ENCODE measurements at places on chromosomes 7 and 10.

DNA sequence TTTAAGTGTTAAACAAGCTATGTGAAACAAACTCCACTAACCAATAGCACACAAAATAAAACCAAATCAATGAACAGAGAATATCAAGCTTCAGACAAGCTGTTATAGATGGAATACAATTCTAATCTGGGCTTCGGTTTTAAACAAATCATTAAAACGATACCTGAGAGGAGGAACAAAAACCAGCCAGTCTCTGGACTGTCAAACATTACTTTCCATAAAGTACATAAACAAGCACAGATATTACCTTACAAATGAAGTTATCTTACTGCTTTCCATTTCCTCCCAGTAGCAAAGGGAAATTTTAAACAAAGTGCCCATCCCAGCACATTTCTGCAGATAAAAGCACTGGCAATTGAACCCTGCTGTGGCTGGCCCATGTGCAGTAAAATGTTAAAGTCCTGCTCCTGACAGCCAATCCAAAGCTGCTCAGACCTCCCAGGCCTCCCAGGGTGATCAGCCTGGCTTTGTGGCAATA, 128.0 kb downstream of the NRCAM start:
- DNase-seq = no peak

DNA sequence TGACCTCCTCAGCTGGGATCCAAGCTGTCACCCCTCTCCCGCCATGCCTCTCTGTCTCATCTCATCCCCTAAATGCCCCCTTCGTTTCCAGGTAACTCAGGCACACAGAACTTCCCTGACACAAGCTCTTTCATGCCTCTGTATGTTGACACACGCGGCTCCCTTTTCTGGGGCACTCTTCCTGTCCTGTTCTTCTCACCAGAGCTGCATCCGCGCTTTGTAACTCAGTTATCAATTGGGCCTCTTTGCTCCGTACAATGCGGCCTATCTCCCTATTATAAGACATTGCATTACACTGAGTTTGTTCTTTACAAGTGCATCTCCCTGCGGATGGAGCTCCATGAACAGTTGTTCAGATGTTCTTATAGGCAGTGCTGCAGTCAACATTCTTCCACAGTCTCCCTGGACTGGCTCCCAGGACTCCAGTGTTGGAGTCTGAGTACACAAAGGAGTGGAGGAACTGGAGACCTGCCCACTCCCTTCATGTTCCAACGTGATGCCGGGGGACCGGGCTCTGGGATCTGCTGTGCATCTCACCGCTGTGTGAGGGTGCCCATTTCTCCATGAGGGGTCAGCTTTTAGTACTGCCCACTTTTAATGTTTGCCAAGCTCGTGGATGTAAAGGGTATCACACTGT, 56.9 kb upstream of the TNS3 start:
- DNase-seq = no peak

DNA sequence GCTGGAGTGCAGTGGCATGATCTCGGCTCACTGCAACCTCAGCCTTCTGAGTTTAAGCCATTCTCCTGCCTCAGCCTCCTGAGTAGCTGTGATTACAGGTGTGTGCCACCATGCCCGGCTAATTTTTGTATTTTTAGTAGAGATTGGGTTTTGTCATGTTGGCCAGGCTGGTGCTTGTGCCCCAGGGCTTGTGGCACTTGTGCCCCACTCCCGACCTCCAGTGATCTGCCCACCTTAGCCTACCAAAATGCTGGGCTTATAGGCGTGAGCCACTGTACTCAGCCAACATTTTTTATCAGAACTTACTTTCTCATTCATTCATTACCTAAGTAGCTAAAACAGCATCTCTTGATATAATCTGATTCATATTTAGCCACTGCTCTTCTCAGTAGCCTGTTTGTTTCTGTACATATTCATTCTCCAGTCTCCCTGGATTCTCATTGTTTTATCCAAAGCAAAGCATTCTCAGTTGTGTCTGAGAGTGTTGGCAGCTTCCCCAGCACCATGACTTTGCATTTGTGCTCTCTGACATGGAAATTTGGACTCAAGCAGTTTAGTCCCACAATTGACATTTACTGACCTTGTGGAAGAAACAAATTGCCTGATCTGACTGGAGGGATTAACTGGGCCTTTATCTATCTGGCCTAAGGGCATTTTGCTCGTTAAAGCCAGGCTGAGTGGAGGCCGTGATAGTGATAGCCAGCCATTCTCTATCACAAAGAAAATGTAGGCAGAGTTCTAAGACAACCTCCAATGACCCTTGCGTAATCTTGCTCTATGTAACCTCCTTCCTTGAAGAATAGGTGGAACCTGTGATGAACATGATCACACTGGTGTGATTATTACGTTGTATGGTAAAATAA, 44.9 kb downstream of the AKR1B15 start:
- DNase-seq = no peak

- peak; percentile 91 for DNase-seq
These were observed 78.9 kb downstream of the MKI67 start for GRCh38 chr10:128047351-128047750.

- DNase-seq = no peak
These were observed 59.1 kb upstream of the GJD4 start for GRCh38 chr10:35545878-35546590.

GRCh38 chr10:22420787-22421517, 75.7 kb downstream of the SPAG6 start:
- no peak for DNase-seq

- no peak for DNase-seq
These were observed 158.3 kb upstream of the PFKP start for GRCh38 chr10:2908851-2909630.

DNA sequence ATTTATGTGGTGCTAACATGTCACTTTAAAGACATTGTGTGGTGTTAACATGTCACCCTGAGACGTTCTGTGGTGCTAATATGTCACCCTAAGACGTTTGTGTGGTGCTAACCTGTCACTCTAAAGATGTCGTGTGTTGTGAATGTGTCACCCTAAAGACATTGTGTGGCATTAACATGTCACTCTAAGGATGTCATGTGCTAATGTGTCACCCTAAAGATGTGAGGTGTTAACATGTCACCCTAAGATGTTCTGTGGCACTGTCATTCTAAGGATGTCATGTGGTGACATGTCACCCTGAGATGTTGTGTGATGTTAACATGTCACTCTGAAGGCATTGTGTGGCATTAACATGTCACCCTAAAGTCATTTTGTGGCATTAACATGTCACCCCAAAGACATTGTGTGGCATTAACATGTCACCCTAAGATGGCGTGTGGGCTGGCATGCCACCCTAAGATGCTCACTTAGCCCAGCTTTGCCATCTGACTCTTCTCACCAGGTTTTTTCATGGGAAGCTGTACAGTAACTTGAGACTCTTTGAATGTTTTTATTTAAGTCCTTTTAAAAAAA, 45.6 kb downstream of the LANCL2 start:
- no peak for DNase-seq

GRCh38 chr10:17001297-17001744, 128.3 kb downstream of the CUBN start:
- DNase-seq = peak; percentile 18

DNA sequence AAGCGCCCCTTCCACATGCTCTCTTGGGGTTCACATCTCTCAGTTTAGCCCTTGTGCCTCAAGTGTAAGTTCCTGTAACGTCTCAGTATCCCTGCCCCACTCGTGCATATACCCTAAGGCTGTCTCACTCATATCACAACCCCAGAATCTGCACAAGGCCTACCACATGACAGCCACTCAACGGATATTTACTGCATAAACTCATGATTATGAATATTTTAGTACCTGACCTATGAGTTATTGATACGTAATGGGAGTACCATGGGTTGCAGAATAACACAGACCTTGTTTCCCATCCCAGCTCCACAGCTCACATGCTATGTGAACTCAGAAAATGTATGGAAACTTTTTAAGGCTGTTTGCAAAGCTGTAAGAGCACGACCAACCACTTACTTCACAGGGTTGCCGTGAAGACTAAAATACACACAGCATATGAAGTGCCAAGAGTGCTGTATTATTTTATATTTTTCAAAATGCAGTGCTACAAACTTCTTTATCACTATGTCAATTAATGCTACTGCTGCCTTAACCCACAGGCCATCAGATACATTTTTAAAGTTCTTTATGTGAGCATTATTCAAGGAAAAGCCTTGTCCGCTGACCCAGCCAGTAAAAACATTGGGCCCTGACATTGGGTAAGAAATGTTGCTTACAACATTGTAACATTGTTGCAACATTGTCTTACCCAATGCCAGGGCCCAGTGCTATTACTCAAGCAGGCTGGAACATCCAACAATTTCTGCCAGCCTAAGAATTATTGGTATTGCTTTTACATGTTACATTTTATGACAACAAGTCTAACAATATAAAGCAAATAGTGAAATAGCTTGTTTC, 97.2 kb downstream of the JAZF1 start:
- DNase-seq = no peak

- no peak for DNase-seq
These were observed 10.6 kb downstream of the CPED1 start for GRCh38 chr7:120998996-120999565.

DNA sequence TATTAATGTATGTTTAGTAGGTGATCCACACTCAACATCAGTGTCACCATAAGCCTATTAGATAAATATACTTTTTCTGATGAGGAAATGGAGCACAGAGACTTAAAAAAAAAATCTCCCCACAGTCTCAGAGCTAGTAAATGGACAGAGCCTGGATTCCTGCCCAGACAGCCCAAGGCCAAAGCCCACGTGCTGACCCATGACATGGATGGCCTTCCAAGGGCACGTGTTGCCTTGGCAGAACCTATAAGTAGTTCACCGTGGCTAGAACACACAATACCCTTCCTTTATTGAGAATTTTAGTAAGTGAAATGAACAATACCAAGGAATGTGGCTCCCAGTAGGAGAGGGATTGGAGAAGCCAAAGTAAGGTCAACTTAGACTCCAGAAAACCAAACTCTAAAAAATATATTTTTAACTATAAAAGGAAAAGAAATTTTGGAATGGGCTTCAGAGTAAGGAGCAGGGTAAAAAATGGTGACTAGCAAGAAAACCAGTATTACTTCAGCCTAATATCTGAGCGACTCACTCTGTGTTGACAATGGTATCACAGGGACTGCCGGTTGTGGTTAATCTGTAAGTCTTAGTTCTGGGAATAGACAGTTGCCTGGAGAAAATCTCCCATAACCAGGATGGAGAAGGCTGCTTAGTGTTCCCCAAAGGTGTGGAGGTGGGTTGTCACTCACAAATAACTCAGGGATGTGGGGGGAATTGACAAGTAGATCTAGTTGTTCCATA, 223.0 kb downstream of the SORCS1 start:
- no peak for DNase-seq

DNA sequence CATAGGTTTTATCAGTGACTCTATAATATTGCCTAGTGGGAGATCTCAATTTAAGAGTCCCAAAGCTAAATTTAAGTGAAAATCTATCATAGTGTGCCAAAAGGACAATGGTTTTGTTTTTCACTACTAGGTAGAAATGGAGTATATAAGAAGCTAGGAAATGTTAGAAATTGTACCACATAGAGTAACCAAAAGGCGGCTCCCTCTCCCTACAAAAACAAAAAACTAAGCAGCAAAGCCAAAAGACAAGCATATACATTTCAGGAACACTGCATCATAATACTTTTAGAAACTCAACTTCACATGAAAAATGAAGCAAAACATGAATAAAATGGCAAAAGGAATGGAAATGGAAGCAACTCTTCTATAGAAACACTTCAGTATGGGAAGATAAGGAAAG, 271.6 kb downstream of the CACNA2D1 start:
- peak; percentile 45 for DNase-seq

GRCh38 chr10:77578583-77579227, 58.9 kb downstream of the KCNMA1 start:
- no peak for DNase-seq

GRCh38 chr7:135147341-135147898, 452 bp upstream of the TMEM140 start:
- no peak for DNase-seq

DNA sequence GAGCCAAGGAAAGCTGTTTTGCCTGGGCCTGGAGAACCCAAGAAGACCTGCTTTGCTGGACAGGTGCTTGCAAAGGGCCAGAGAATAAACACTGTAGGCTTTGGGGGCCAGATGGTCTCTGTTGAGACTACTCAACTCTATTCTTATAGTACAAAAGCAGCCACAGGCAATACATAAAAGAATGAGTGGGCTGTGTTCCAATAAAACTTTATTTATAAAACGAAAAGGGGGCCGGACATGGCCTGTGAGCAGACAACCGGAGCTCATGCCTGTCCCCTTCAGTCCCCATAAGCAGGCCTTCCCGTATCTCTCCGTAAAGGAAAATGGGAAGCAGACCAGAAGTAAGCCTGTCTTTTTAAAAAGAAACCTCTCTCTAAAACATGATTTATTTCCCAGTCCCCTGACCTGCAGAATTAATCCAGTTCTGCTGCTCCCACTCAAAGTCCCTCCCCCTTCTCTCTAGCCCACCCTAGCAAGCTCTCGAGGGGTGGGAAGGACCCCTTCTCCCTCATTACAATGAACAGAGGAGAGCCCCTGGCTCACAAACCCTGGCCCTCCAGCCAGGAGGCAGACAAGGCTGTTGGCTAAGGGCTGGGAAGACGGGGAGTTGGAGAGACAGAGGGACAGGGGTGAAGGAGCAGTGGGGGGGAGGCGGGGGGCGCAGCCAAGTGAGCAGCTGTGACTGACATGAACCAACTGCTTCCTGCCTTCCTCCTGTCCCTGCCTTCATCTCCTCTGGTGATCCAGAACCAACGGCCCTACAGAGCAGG, 177.8 kb downstream of the NEURL1 start:
- DNase-seq = no peak

- no peak for DNase-seq
These were observed 123.1 kb downstream of the DKK1 start for GRCh38 chr10:52437205-52437646.

GRCh38 chr7:133436014-133436428, 183.1 kb downstream of the EXOC4 start:
- DNase-seq = no peak

DNA sequence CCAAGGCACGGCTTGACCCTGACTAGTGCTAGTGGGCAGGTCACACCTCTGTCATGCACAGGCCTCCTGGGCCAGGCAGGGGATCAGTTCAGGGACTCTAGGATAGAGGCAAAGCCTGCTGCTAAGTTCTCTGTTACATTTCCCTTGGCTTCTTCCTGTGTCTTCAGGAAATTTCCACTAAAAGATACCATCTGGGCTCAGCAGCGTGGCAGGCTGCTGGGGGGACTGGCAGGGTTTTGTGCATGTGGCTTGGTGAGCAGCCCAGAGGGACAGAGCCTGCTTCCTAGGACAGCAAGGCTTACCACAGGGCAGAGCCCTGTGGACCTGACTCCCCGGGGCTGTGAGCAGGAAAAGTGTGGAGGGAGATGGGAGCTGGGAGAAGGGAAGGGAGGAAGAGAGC, 20.7 kb upstream of the ZNF32 start:
- no peak for DNase-seq

GRCh38 chr10:36007369-36007768, 365.3 kb upstream of the FZD8 start:
- no peak for DNase-seq

GRCh38 chr7:157177983-157178381, 39.3 kb downstream of the UBE3C start:
- DNase-seq = no peak

DNA sequence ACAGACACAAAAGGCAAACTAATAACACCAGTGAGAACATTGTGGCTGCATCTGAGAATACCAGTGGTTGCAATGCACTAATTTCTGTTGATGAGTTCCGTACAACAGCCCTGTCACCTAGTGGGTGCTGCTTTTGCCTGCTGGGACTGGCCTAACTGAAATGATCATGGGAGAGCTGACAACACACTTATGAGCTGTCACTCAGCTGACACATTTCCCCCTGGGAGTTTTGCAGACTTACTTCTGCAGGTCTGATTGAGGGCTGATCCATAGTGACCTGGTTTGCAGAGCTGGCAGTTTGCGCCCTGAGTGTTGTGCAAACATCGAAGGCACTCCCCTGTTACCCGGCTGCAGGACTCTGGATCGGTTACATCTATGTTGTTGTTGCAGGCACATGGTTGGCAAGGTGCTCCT, 60.6 kb upstream of the LAMB1 start:
- DNase-seq = no peak
